Effector memory CD8-positive, alpha-beta T cell (primary cell): ENCODE measurements at places on chromosomes 2 and 18.

GRCh38 chr2:162025121-162025911, 48.7 kb downstream of the DPP4 start:
- H3K27ac ChIP-seq, result peak overlapping the region; percentile 3
- no peaks in the 10 kb centered on the region for H3K27me3 ChIP-seq
- no peak for DNase-seq

DNA sequence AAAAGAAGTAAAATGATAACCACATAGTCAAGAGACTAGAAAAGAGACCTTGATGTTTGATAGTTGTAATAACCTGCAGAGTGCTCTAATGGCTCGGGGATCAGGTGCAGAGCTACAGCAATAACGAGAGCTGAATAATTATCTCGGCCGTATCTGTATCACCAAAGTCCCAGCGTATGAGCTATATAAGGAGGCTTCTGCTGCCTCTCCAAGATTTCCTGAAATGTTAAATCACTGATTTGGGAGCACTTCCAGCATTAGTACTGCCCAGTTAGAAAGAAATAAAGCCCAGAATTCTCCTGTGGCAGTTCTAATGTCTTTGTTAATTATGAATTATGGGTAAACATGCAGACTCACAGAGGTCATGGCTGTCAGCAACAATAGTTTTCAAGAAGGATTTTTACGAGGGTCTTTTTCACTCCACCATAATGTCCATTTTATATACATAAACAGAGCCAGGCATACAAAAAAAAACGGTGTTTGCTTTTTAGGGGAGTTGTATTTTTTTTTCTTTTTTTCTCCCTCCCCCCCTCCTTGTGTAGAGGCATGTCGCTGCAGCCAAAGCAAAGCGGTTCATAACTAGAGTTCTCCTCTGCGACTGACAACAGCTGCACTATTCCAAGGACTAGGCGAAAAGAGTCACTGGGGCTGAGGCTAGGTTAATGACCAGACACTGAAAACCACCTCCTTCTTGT, 168.3 kb upstream of the VRK2 start:
- no peak overlapping the region for H3K4me3 ChIP-seq
- no peak overlapping the region for H3K27ac ChIP-seq
- H3K36me3 ChIP-seq, result no peaks in the 10 kb centered on the region

GRCh38 chr2:38076710-38077430, 919 bp upstream of the CYP1B1 start:
- H3K4me1 ChIP-seq, result peaks cover 8% of the 10 kb centered on the region
- peaks cover 79% of the 10 kb centered on the region for H3K27me3 ChIP-seq
- H3K36me3 ChIP-seq, result no peaks in the 10 kb centered on the region
- peak overlapping the region; percentile 53 for H3K4me3 ChIP-seq
- no peak for DNase-seq

GRCh38 chr2:138782383-138782782, 2.2 kb upstream of the NXPH2 start:
- no peaks in the 10 kb centered on the region for H3K4me1 ChIP-seq
- no peaks in the 10 kb centered on the region for H3K36me3 ChIP-seq
- H3K27me3 ChIP-seq, result peaks cover 34% of the 10 kb centered on the region
- no peak overlapping the region for H3K27ac ChIP-seq
- H3K4me3 ChIP-seq, result no peak overlapping the region
- DNase-seq, result no peak

- no peak for DNase-seq
- peaks cover 69% of the 10 kb centered on the region for H3K27me3 ChIP-seq
- no peak overlapping the region for H3K4me3 ChIP-seq
- no peaks in the 10 kb centered on the region for H3K36me3 ChIP-seq
- H3K27ac ChIP-seq, result no peak overlapping the region
These were observed 4.0 kb downstream of the KLHL29 start for GRCh38 chr2:23388756-23389514.

- no peaks in the 10 kb centered on the region for H3K27me3 ChIP-seq
- H3K27ac ChIP-seq, result peak overlapping the region; percentile 80
- no peak overlapping the region for H3K4me3 ChIP-seq
- H3K4me1 ChIP-seq, result peaks cover 35% of the 10 kb centered on the region
These were observed 61.4 kb downstream of the DYM start for GRCh38 chr18:49399003-49399402.

DNA sequence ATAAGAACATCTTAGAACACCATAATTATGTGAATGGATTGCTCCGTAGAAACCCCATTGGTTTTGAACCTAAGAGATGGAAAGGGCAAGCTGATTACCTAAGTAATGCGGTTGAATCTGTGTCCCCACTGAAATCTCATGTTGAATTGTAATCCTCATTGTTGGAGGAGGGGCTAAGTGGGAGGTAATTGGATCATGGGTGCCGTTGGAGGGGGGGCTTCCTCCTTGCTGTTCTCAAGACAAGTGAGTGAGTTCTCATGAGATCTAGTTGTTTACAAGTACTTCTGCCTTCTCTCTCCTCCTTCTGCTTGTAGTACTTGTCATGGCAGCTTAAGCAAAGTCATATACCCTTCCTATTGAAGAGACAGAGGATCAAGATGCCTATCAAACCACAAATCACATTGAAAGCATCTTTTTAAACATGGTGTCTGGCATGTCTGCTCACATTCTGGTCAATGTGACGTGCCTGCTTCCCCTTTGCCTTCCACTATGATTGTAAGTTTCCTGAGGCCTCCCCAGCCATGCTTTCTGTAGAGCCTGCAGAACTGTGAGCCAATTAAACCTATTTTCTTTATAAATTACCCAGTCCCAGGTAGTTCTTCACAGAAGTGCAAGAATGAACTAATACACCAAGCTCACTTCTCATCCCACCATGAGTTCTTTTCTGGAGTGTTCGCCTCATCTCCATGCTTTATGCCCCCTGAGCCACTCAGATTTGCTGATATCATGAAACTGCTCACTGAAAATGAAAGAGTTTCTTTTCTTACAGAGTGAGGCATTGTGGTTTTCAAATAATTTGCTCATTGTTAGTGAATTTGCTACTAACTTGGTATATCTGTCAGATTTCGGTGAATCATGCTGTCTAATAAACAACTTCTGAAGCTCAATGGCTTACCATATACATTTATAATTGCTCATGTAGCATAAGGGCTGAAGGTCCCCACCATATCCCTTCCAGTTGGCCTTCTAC, 23.6 kb downstream of the KCNE4 start:
- H3K36me3 ChIP-seq, result no peaks in the 10 kb centered on the region
- DNase-seq, result no peak
- H3K27ac ChIP-seq, result no peak overlapping the region
- H3K4me3 ChIP-seq, result no peak overlapping the region
- no peaks in the 10 kb centered on the region for H3K27me3 ChIP-seq

DNA sequence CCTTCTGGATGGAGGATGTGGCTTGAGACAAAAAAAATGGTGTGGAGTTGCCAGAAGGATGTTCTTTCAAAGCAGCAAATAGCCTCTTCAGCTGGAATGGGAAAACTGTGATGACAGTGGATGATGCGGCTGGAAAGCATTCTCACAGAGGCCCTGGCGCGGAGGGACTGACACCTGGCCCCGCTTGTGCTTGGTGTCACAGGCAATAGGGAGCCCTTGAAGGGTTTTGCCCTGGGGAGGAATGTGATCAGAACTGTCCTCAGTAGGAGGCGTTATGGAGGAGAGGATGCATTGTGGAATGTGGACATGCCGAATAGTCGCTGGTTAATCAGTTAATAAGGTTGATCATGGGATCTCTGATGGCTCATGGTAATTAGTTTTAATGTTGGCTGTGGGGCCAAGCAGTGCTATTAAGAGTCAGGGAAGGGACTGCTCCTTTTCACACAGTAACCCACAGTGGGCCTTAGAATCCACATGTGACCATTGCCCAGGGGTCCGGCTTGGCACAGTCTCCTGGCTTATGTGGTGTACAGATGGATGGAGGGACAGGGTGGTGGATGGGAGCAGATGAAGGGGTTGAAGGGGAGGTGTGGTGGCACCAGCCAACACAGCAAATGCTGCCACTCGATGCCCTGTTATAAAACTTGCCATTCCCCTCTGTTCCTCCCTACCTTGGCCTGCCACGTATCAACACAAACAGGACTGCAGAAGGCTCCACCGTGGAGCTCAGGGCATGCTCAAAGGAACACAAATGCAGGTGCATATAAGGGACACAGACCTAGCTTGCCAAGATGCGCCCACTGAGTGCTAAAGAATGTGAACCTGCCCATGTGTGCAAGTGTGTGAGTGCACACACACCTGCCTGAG, 71.7 kb downstream of the CIB4 start:
- H3K4me3 ChIP-seq, result no peak overlapping the region
- DNase-seq, result no peak
- no peaks in the 10 kb centered on the region for H3K36me3 ChIP-seq
- H3K4me1 ChIP-seq, result no peaks in the 10 kb centered on the region

- no peaks in the 10 kb centered on the region for H3K36me3 ChIP-seq
- no peaks in the 10 kb centered on the region for H3K4me1 ChIP-seq
- H3K4me3 ChIP-seq, result no peak overlapping the region
- DNase-seq, result no peak
- H3K27ac ChIP-seq, result no peak overlapping the region
These were observed 390.6 kb downstream of the CTNNA2 start for GRCh38 chr2:79903222-79904000.

DNA sequence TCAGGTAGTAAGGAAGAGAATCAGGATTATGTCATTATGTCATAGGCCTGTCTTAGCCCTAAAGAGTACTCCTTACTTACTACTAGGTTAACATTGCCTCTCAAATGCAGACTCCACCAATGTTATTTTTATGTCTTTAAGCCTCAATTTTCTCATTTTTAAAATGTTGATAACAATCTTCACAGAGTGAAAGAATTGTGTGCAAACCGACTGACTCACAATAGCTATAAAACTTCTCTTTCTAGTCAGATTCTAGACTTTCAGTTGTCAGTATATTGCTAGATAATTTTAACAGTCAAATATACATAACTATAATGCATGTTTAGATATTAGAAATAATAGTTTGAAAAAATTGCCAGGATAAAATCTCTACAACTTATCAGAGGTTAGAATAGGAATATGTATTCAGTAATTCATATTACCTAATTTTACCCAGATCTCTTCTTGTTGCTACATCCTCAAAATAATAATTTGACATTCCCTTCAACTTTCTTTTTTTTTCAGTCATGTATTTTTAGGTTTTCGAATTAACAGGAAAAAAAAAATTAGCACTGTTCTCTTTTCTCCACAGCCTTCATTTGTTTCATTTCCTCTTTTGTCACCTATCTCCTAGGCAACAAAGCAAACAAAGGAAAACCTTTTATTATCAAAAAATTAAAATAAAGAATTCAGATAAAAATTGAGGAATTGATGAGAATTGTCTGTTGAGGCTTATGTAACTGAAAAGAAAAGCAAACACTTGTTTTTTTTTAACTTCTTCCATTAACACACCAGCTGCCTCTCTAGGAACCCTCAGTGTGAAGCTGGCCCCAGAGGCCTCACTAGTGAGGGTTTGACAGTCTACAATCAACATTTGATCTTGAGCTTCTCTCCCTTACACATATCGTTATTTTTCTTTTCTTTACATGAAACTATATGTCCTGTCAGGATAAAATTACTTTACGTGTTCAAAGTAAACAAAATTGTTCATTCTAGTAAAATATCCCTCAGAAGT, 279.0 kb downstream of the CALCRL start:
- H3K27ac ChIP-seq, result no peak overlapping the region
- DNase-seq, result no peak
- H3K27me3 ChIP-seq, result no peaks in the 10 kb centered on the region
- no peaks in the 10 kb centered on the region for H3K36me3 ChIP-seq
- H3K4me3 ChIP-seq, result no peak overlapping the region

GRCh38 chr2:125935559-125935958, 720.4 kb upstream of the GYPC start:
- no peak overlapping the region for H3K4me3 ChIP-seq
- no peaks in the 10 kb centered on the region for H3K27me3 ChIP-seq
- H3K27ac ChIP-seq, result no peak overlapping the region

DNA sequence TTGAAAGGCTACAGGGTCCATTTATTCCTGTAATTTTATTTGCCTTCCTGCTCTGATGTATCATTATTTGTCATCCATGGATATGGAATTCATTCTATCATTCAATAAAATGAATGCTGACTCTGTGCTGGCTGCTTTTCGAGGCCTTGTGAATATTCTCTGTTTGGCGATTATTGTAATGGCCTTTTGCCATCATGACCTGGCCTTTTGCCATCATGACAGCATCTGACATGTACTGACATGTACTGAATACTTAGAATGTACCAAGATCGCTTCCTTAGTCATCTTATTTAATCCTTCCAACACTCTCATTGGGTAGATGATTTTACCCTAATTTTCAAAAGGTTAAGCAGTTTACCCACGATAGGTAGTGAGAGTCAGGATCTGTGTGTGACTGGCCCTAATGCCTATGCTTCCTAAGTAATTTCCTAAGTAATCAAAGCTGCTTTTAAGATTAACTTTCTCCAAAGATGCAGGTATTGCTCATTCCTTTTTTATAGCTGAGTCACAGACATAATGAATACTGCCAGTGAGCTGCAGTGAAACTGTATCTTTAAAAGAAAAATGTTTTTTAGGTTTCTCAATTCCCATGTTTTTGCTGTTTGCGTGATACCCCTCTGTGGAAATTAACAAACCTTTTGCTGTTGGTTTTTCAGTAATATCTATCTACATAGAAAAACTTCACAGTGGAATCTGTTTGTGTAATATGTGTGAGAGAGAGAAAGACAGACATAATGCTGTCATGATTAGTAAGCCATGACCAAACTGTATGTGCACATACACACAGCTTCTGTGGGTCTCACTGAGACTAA, 127.8 kb downstream of the CERS6 start:
- H3K4me3 ChIP-seq, result no peak overlapping the region
- H3K36me3 ChIP-seq, result peaks cover 4% of the 10 kb centered on the region
- peaks cover 6% of the 10 kb centered on the region for H3K4me1 ChIP-seq

- peak overlapping the region; percentile 7 for H3K4me3 ChIP-seq
- H3K36me3 ChIP-seq, result peaks cover 26% of the 10 kb centered on the region
- H3K27ac ChIP-seq, result peak overlapping the region; percentile 57
- peaks cover 43% of the 10 kb centered on the region for H3K4me1 ChIP-seq
These were observed 23.6 kb downstream of the MALT1 start for GRCh38 chr18:58694720-58695468.

DNA sequence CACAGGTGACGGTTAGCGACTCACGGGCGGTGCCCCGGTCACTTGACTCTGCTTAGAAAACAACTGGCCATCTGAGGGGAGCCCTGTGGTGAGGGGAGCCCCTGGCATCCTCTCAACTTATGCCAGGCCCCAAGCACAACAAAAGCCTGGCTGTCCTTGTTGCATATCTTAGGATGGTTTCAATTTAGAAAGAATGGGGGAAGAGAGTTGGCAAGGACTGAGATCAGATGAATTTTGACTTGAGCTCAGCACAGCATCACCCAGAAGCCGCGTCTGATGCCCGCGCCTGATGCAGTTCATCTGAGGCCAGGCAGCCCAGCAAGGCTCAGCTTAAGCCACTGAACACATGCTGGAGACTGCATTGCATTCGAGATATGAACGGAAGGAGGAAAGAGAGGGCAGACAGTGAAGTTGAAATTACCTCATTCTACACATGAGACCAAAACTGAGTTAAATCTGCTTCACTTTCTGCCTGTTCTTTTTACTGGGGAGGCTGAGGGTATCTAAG, 36.8 kb downstream of the MYT1L start:
- no peaks in the 10 kb centered on the region for H3K4me1 ChIP-seq
- no peak overlapping the region for H3K27ac ChIP-seq
- no peak for DNase-seq
- H3K27me3 ChIP-seq, result no peaks in the 10 kb centered on the region
- no peaks in the 10 kb centered on the region for H3K36me3 ChIP-seq

GRCh38 chr2:26316041-26316440, 29.9 kb upstream of the SELENOI start:
- no peaks in the 10 kb centered on the region for H3K4me1 ChIP-seq
- DNase-seq, result no peak
- H3K27me3 ChIP-seq, result peaks cover 20% of the 10 kb centered on the region
- no peak overlapping the region for H3K4me3 ChIP-seq
